Hematopoietic multipotent progenitor cell treated with erythropoietin and hydrocortisone succinate and interleukin-3 and kit ligand, for 8 days (in vitro differentiated cells): ENCODE measurements at places on chromosomes 2 and 18.
A peak's percentile ranks its signal among the peaks of the same experiment; 100 is the strongest.

DNA sequence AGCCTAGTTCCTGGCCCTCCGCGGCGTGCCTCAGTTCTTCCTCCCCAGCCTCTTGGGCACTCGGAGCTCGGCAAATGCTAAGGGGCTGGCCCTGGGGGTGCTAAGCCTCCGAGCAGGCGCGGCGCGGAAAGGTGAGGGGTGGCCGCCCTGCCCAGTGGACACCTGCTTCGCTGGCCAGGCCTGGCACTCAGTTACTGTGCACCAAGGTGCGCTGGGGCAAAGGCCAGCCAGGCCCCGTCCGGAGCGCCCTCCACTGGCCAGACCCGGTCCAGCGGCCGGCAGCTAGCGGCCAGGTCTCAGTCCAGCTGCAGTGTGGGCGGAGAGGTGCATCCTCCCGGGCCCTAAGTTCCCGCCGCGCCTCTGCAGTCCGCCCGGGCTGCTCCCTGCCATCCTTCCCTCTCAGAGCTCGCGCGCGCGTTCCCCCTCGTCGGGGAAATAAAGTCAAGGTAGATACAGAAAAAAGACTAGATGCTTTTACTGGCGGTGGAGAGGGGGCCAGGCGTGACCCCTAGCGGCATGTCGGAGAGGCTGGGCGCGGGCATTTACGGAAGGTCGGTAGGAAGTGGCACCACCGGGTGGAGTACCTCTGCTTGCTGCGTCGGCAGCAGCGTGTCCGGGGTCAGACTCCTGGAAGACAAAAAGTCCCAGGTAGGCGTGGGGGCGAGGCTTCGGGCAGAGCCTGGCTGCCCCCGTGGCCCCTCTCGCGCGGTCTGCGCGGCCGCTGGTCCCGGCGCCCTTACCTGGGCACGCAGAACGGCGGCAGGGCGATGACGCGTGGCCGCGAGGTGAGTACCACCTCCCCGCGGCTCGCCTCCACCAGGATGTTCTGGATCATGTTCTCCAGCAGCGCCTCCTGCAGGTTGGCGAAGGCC lies 9.4 kb upstream of the CRYBA2 start:
- peak; percentile 40 for DNase-seq

- peak; percentile 64 for DNase-seq
These were observed 73.0 kb downstream of the COMMD1 start for GRCh38 chr2:61978522-61978921.

DNA sequence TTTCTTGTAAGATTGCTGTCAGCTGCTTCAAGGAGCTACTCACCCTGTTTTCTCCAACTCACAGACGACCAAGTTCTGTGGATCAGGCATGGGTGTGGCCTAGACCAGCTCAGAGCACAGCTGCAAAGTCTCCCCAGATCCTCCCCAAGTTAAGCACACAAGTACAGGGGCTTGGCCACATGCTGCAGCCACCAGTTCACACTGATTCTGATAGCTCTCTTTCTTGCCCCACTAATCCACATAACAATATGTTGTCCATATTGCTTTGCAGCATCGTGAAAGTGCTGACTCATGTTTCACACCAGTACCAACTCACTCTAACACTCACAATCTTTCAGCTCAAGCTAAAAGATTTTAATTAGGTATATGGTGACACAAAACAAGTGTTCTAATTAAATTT lies 437.0 kb downstream of the PARD3B start:
- DNase-seq: peak; percentile 59

- no peak for DNase-seq
These were observed 25.5 kb downstream of the VRK2 start for GRCh38 chr2:58072102-58072501.

DNA sequence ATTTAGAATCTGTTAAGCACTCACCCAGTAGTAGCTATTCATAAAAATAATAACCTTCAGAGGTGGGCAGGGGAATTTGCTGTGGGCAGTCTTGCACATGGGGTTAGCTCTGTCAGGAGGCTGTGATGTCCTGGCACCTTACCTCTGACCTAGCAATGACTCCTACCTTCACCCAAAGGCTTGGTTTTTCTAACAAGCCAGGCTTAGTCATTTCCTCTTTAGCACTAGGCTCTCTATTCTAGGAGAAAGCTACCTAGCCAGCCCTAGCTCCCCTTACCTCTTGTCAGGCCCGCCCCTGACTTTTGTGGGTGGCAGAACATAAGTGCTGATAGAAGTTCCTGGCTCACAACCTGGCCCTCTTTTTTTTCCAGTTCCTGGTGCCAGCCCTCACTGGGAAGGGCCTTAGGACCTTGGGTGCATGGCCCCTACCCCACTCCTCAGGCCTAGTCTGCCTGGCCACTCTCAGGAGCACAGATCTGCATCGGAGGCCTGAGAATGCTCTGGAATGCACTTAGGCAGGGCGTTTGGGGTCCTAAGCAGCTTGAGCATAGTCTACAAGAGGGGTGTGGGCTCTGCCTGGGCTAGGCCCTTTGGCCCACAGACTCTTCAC lies 17.7 kb downstream of the CPLX4 start:
- DNase-seq: no peak

DNA sequence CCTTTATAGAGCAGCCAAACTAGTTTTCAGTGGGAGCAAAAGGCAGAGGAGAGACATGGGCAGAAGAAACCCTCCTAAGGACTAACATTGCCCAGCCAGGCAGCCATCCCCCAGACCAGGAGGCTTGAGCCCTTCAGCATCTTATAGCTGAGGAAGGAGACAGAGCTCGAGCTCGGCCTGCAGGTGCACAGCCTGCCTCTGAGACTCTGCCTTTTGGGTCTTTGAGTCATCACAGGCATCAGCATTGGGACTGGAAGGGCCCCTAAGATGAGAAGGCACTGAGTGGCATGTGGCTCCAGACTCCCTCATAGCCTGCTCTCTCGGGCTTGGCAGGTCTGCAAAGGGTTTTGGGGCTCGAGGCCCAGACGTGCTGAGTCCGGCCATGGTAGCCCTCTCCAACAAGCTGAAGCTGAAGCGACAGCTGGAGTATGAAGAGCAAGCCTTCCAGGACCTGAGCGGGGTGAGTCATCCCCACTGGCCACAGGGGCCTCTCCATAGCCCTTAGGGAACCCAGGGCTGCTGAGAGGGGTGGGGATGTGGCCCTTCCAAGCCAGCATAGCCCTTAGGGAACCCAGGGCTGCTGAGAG lies 84.1 kb downstream of the EPAS1 start:
- no peak for DNase-seq

DNA sequence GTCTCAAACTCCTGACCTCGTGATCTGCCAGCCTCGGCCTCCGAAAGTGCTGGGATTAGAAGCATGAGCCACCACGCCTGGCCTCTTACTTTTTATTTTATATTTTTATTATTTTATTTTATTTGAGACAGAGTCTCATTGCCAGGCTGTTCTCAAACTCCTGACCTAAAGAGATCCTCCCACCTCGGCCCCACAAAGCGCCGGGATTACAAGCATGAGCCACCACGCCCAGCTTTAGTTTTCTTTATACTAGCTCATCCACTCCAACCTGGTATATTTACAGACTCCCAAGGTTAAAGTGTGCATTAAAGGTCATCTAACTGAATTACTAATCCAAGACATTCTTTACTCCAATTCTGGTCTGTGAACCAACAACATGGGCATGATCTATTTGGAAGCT lies 26.8 kb downstream of the ATAD2B start:
- no peak for DNase-seq
